ENCODE measurements at places on chromosomes 3 and 15. TPM values are rescaled to one million over a fixed set of nuclear protein-coding genes. Genes with fewer than 3 reads are reported as not detected.

GRCh38 chr15:45668386-45668785 is 33.6 kb downstream of the SQOR start:
- no peak for DNase-seq

DNA sequence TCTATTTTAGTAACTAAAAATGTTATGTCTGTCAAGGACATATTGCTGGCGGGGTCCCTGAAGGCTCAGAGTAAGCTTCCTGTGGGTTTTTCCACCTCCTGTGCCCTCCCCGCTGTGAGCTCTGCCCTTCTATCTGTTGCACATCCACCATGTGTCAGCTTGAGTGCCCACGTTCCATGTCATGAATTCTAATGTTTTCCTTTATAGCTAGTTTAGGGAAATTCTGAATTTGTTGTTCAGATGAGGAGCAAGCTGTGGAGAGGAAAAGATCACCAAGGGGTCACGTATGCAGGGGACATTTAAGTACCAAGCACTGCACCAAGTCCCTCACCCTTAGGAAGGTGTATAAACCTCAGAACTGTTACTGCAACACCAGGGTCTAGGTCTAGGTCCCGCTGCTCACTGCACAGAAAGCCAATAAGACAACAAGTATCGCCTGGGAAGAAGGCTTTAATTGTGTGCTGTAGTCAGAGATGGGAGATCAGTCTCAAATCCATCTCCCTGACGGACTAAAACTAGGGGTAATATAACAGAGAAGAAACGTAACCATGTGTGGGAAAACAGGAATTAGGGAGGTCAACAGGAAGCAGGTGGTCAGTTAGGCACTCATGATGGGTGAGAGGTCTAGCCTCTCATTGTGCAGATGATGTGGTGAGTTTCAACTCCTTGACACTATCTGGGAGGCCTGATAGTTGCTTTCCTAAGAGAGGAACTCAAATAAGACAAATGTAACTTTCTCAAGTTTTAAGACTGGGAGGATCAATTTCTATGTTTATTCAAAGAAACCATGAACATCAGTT is 9.7 kb downstream of the GP9 start:
- no peak for DNase-seq

GRCh38 chr3:71129611-71130431 is 453.7 kb downstream of the FOXP1 start:
- peak; percentile 15 for DNase-seq

DNA sequence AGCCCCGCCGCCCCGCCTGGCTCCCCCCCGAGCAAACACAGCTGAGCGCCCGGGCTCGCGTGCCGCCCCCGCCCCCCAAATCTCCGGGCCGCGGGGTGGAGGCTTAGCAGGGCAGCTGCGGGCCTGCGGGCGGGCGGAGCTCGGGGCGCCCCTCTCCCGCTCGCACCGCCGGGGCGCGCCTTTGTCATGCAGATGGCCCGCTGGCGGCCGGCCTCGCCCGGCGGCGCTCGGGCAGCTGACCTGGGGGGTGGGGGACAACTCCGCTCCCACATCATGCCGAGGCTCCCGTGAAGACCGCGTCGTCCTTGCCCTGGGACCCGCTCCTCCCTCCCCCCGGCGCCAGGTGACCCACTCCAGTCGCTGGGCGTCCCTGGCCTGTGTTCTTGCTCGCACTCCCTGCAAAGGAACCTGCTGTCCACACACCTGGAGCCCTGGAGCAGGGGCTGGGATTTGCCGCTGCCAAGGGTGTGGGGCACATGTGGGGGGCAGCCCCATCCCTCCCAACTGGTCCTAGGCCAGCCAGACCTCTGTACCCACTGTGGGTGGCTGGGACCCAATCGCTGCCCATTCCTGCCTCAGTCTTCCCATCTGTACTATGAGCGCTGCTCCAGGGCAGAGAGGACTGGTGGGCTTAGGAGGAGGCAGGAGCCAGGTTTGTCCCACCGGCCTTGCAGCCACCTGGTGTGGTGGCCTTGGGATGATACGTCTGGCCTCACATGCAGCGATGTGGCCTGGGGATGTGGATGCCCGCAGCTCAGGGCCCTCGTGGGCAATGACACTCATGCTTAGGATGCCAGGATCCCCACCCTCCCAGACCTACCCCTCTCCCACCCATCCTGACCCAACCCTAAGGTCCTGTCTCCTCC is 33.5 kb downstream of the DNAJB8 start:
- DNase-seq, result no peak

DNA sequence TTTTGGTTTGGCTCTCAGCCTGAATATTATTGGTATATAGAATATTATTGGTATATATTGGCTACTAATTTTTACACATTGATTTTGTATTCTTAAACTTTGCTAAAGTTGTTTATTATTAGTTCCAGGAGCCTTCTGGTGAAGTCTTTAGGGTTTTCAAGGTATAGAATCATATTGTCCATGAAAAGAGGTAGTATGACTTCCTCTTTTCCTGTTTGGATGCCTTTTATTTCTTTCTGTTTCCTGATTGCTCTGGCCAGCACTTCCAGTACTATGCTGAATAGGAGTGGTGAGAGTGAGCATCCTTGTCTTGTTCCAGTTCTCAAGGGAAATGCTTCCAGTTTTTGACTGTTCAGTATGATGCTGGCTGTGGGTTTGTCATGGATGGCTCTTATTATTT is 107.3 kb upstream of the LIPC start:
- no peak for DNase-seq

Gene ADAMTS9
- 0.15 TPM for total RNA-seq
